ACHN (cell line): ENCODE measurements at places on chromosomes 2 and 18.
A peak's percentile ranks its signal among the peaks of the same experiment; 100 is the strongest.

- DNase-seq, result no peak
Measured at GRCh38 chr2:37119157-37119556, 34.8 kb downstream of the GPATCH11 start.

- DNase-seq, result no peak
Measured at GRCh38 chr2:206368933-206369569, 74.3 kb upstream of the ADAM23 start.

GRCh38 chr2:213834331-213834730 lies 550.1 kb downstream of the SPAG16 start:
- peak; percentile 23 for DNase-seq

DNA sequence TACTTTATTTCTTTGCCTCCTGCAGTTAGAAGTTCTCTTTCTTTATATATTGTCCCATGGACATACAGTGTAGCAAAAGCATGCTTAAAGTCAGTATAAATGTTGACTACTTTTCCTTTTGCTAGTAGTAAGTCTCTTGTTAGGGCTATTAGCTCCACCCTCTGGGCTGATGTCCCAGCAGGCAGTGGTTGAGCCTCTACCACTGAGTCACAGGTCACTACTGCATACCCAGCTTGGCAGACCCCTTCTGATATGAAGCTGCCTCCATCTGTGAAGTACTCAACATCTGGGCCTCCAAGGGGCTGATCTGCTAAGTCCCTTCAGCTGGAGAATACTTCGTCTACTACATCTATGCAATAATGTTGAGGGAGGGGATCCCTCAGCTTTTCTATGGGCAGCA lies 61.0 kb upstream of the SLC35G4 start:
- DNase-seq, result no peak

- no peak for DNase-seq
Measured at GRCh38 chr2:164589522-164589921, 31.8 kb downstream of the GRB14 start.

DNA sequence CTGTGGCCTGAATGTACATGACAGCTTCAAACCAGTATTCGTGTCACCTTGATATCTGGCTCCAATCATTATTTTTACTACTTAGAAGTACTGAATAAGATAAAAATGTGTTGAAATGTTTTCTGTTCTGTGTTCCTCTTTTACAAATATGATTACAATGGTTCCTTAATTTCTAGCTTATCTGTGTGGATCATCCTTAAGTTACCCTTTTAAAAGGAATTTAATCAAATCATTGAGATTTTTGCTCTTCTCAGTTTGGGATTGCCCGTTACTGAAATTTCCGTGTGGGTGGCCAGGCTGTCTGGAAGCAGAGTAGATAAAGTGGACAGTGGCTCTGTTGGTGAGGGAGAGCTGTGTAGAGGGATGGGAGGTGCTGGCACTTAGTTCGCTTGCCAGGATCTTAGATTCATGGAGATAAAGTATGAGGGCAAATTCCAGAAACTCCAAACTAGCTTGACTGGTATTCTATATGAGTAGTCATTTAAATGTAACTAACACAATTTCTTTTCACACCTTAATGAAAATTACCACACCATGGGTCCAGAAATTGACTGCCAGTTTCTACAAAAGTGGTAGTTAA lies 27.4 kb upstream of the SAG start:
- no peak for DNase-seq

DNA sequence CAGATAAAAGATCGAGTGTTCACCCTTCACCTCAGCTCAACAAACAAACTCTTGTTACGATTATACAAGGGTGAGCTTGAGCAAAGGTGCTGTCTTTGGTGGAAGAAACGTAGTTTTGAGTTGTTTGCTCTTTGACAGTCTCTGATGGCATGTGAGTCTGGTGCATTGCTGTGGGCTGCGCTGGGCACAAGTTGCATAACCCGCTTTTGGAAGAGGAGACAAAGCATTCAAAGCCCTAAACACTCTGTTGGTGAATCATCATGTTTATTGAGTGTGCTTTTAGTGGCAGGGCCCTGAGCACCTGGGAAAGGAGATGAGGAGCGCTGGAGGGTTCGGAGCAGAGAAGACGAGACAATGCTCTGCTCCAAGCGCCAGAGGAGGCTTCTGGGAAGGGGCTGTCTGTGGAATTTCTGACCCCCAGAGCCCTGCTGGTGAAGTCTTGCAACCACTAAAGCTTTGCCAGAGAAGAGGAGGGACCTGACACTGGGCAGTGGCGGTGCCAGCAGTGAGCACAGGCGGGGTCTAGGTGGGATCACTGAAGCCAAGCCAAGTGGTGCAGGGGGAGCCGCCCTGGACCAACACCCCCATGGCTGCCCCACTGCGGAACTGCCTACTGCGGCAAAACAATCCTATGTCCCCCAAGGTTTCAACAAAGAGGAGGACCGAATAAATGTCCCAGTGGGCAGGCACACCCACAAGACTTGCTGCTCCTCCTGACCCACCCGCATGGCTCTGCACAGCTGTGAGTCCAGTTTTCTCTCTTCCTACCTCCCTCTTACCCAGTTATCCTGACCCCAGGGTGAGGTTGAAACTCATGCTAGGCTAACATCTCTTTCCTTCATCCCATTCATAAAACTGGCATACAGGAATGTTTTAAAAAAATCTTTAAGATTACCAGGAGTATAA lies 64.0 kb downstream of the TNFRSF11A start:
- no peak for DNase-seq

DNA sequence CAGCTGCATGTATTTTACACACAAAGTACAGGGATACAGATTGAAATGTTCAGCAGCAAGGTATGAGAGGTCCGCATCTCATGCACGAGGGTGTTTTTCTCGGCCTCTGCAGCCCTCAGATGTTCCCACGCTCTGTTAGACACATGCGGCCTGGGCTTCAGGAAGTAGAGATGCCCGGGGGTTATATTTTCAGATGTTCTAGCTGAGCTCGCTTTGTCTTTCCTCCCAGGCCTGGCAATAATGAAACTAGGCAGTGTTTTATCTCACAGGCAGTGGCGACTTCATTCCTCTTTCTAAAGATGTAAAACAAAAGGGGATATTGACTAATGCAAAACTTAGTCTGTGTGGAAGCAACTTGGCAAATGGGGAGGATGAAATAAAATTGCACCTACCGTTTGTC lies 190.7 kb downstream of the GBX2 start:
- no peak for DNase-seq
